ENCODE measurements at places on chromosomes 1 and 21. TPM values are rescaled to one million over a fixed set of nuclear protein-coding genes. Genes with fewer than 3 reads are reported as not detected.

SLC9C2 gene
- total RNA-seq = not detected

KCNJ15 gene
- total RNA-seq = 1.4 TPM

- no peak for DNase-seq
These were observed 207.5 kb upstream of the SAMSN1 start for GRCh38 chr21:14753466-14754258.

DNA sequence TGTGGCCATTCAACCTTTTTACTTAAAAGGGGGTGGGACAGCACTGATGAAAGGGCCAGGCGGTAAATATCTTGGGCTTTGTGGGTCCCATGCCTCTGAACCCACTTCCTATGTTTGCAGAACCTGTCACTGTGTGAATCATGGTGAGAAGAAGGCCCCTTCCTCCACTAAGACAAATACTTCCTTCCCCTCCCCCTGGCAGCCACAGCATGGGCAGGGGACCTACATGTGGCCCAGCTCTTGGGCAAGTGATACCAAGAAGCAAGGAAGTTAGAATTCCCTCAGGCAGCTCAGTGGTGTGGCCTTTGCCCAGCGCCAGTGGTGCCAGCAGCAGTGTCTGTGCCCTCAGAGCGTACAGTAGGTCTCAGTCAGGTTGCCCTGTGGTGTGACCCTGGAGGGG, 168.6 kb downstream of the TRIM33 start:
- DNase-seq = no peak

DNA sequence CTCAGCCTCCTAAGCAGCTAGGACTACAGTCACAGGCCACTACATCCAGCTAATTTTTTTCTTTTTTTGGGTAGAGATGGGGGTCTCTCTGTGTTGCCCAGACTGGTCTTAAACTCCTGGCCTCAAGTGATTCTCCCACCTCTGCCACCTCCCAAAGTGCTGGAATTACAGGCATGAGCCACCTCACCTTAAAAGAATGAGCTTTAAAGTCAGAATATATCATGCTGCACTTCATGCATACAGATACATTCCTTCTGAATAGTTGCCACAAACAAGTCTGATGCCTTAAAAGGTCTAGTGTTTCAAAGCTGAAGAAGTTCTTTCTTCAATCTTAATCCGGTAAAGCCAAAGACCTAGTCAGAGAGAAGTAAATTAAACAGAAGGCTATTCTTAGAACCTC, 23.8 kb upstream of the CPLANE2 start:
- no peak for DNase-seq

All from dermis blood vessel endothelial cell (primary cell).